ENCODE measurements at places on chromosomes 1 and 21.
A peak's percentile ranks its signal among the peaks of the same experiment; 100 is the strongest.

GRCh38 chr1:175669569-175669968 lies 73.8 kb downstream of the TNR start:
- DNase-seq: no peak

DNA sequence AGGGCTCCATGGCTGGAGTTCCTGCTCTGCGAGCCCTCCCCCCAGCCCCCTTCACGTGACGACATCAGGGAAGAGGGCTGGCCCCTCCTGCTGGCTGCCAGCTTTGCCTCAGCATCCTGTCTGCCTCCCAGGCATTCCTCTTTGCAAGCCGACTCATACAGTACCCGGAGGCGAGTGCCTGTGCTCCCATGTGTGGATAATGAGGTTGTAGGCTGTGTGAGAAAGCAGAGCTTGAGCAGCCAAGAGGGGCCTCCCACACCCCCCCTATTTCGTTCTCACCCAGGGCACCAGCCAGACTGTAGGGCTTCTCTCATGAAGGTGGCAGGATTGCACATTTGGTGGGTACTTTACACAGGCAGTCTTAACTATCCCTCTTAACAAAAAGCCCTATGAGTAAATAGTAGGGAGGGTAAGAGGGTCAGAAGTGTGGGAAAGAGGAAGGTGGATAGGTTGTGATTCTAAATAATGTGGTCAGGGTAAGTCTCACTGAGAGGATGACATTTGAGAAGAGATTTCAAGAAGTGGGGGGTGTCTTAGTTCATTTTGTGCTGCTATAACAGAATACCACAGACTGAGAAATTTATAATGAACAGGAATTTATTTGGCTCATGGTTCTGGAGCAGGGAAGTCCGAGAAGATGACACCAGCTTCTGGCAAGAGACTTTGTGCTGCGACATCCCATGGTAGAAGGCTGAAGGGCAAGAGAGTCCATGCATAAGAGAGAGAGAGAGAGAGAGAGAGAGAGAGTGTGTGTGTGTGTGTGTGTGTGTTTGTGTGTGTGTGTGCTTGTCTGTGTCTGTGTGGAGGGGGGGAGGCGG lies 113.5 kb downstream of the OMA1 start:
- DNase-seq: peak; percentile 38

GRCh38 chr1:33231166-33231565 lies 25.1 kb upstream of the ZNF362 start:
- DNase-seq: no peak

DNA sequence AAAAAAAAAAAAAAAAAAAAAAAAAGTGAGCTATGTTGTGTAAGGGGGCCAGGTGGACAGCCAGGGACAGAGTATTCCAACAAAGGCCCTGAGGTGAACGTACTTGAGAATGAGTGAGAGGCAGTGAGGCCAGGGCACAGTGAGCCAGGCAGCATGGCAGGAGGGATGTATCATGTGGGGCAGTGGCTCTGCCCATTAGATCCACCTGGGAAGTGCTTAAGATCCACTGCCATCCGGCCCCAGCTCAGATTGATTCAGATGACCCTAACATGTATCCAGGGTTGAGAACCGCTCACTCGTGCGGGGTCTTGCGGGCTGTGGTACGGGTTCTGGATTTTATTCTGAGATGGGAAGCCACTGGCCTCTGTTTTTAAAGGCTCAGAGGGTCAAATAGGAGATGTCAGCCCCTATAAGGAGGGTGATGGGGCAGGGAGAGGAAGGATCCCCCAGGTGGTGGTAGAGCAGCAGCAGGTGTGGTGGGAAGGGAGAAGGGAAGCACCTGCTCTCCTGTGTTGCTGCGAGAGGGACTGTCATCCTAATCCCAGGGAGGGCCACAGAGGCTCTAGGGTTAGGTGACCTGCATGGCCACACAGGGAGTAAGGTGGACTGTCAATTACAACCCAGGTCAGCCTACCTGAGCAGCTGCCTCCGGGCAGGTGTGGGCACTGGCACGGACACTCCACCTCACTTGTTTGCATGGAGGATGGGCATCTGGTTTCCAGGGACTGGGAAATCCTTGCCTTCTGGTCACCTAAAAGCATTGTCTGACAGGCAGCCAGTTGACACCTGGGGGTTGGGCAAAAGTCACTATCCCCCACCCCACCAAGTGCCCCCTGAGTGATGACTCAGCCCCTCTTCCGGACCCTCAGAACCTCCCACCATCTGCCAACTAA lies 31.6 kb downstream of the CDK18 start:
- DNase-seq: no peak

- no peak for DNase-seq
Observed at GRCh38 chr1:161954050-161954449, 69.6 kb downstream of the OLFML2B start.
